ENCODE measurements at places on chromosomes 1 and 21. TPM values are rescaled to one million over a fixed set of nuclear protein-coding genes. Genes with fewer than 3 reads are reported as not detected.

Gene FALEC
- total RNA-seq: 1.2 TPM

DNA sequence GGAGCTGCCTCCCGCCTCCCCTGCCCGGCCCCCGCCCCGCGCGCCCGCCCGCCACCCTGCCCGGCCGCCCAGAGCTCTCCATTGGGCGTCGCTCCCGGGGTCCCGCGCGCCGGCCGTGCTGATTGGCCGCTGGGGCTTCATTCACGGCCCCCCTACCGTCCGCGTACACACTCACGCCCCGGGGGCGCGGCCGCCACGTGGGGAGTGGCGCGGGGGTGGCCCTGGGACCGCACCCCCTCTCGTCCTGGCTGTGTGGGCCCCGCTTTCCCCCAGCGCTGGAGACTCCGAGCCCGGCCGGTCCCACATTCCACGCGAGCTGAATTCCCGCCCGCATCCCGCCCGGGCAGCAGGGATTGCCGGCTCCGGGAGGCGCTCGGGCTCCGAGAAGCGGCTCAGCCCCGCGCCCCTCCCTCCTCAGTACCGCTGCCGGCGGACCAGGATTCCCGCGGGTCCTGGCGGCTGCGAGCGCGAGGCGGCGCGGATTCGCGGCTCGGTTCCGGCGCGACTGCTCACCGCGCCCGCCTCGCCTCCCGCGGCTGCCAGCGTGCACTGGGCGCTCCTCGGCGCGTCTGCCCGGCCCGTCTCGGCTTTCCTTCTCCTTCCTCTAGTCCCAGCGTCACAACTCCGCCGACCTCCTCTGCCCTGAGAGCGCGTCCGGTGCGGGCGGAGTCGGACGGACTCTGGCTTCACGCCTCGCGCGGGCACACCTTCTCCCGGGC lies 450 bp upstream of the POU3F1 start:
- peak; percentile 91 for DNase-seq

- no peak for DNase-seq
Observed at GRCh38 chr21:27275294-27275927, 308.5 kb upstream of the ADAMTS5 start.

- peak; percentile 70 for DNase-seq
Observed at GRCh38 chr21:29656504-29657239, 283.1 kb downstream of the GRIK1 start.

DNA sequence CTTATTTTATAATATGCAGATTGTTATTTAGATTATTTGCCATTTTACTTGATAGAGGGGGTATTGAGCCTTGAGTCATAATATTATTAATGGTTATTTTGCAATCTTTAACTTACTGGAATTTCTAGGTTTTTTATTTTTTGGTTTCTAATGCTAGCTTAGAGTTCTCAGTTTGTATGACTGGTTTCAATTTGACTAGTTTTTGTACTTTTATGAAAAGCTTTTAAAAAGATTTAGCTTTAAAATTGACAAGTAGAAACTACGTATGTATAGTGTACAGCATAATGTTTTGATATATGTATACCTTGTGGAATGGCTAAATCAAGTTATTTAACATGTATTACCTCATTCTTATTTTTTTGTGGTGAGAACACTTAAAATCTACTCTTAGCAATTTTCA lies 41.5 kb downstream of the CEP350 start:
- no peak for DNase-seq

Gene AHDC1
- 22.8 TPM for total RNA-seq

Gene F5
- total RNA-seq: 1.5 TPM

Gene CELA3B
- not detected for total RNA-seq

Gene OR2T2
- not detected for total RNA-seq

GRCh38 chr1:187275346-187275745 lies 446.6 kb downstream of the PLA2G4A start:
- no peak for DNase-seq

DNA sequence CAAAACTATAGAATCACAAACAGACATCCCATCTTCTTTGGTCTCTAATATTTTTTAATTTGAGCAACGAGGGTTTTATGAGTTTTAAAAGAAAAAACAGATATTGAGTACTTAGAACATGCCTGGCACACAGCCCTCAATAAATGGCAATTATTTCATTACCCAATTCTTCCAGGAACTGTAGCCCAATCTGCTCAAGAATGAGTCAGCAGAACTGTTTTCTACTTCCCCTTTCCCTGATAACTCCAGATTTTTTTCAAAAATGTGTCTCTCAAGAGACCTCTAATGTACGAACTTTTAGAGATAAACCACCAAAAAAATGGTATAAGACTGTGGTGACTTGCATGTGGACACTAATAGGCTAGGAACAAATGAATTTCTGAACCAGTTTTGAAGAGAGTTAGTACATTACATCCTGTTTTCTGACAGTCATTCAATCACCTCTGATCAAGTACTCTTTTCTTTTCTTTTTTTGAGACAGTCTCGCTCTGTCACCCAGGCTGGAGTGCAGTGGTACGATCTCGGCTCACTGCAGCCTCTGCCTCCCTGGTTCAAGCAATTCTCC lies 11.5 kb downstream of the ABL2 start:
- no peak for DNase-seq

DNA sequence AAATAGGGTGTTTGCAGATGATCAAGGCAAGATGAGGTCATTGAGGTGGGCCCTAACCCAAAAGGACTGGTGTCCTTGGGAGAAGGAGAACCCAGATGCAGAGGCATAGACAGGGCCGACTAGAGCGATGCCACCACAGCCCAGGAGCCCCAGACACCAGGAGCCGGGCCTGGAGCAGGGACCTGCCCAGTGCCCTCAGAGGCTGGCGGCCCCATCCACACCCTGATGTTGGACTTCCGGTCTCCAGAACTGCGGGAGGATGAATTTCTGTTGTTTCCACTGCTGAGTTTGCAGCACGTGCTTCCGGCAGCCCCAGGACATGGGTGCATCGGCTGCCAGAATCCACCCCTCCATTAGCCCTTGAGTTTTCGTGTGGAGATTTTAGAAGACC lies 7.2 kb upstream of the ACTRT2 start:
- no peak for DNase-seq

- DNase-seq: no peak
Observed at GRCh38 chr1:51973587-51974474, 16.7 kb downstream of the RAB3B start.

DNA sequence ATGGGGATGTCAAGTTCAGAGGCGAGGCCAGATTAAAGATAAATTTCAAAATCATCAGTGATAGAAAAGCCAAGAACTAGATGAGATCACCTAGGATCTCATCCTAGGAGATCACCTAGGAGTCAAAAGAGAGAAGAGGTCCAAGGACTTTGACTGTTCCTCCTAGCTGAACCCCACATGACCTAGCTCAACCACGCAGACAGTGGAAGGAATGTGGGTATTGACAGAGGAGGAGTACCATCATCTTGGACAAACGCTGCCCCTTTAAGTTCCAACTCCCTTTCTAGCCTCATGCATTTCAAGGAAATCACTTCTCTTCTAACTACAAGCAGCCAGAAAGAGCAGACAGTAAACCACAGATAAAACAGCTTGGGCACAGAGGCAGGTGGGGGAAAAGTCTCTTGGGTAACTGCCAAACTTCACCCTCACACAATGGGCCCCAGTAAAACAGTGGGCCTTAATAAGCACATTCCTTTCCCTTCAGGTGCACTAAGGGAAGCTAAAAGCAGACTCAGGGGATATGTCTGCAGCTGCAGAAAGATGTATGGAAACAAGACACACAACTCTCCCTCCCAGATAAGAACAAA lies 12.5 kb upstream of the FAM76A start:
- no peak for DNase-seq

DNA sequence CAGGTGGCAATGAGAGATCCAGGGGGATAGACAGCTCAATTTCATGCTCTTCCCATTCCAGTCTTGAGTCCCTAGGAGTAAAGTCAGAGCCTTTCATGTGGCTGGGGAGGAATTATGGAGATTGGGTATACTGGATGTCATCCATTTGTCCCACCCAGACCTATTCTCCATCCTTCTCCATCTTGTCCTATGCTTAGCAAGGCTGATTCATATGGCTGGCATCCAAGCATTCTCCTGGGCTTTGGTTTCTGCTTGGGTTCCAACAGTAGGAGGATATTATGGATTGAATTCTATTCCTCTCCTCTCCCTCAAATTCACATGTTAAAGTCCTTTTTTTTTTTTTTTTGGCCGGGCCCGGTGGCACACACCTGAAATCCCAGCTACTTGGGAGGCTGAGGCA lies 3.8 kb upstream of the CDC20 start:
- DNase-seq: no peak

Gene ZNF648
- total RNA-seq: 0.99 TPM

DNA sequence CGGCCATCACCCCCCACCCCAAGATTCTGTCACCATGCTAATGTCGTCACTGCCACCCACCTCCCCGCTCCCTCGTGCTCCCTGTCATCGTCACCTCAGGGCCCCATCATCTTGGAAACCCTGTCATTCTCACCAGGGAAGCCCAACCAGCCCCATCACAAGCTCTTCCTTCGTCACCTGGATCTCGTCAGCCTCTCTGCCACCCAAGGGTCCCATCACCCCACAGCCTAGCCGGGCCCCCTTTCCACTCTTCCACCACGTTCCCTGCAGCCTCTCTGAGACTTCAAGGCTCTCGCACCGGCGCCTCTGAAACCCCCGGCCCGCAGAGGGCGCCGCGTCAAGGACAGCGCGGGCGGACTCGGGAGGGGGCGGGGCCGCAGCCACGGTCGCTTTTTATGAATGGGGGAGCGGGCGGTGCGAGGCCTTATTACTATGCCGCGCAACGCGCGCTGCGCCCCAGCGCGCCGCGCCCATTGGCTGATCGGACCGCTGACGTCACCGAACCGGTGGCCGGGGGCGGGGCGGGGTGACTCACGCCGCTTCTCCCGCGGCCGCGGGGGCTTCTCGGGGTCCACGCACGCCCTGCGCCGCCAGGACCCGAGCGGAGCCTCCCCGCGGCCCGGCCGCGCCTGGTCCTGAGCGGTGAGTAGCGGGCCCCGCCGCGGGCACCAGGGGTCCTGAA lies at the start of gene GPR3:
TSS of gene GPR3 (plus strand) at position 527 of the 682 bp plus-strand sequence. CDS start 1,177 bp downstream, outside the sequence.
- DNase-seq: peak; percentile 80

Gene ICOSLG
- 0.59 TPM for total RNA-seq

DNA sequence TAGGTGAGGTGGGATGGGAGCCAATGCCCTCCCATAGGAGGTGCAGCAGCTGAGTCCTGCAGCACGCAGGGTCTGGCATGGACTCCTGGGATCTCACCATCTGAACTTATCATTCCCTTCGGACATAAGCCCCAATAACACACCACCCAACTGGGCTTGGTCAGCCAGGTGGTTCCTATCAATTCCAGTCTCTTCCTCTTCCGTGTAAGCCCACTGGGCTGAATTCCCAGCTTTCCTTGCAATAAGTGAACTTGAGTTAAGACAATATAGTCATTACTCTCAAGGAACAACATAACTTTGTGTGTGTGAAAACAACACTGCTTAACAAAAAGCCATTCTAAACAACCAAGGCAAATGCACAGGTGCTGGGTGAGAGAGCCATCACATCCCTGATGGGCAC lies 86.6 kb upstream of the EDN2 start:
- no peak for DNase-seq

DNA sequence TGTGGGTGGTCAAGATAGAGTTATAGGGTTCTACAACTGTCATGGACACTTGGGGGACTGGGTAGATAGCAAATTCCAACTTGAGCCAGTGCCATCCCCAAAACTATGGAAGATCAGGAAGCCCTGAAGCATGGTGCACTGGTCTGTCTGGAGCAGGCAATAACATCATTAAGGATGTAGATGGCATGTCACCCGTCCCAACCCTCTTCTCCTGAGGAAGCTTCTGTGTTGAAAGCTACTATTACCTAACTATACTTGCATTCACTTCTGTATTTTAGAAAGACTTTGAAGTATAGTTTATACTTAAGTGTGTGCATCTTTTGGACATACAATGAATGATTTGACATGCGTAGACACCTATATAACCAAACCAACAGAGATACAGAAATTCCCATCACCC lies 32.9 kb downstream of the RABIF start:
- no peak for DNase-seq

DNA sequence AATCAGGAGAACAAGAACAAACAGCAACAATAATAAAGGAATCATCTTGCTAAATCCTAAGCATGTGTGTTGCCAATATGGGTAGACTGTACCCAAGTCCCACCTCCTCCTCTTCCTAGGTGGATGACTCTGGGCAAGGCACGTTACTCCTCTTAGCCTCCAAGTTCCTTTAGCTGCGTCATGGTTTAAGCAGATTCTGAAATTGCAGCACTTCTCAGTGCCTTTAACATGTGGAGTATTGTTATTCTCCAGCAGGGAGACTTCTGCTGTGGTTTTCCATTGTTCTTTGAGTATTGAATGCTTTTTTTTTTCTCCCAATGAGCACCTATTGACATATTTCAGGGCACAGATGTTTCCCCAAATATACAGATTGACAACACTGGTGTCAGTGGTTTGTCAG lies 15.5 kb downstream of the ARHGEF10L start:
- DNase-seq: no peak

GRCh38 chr1:26541431-26541815 lies 11.9 kb downstream of the RPS6KA1 start:
- DNase-seq: no peak

DNA sequence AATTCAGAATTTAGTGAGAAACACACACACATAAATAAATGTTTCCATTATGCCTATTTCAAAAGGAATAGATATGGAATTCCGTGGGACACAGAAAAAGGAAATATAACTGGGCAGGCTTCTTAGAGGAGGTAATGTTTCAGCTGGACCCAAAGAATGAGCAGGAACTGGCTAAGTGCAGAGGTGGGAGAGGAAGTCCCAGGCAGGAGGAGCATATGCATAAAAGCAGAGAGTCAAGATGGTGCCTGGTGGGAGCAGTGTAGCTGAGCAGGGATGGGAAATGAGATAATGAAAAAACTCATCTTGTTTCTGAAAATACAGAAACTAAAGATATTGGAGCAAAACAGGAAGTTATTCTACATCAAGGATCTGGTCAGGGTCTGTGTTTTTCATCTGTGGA lies 115.2 kb upstream of the MAGI3 start:
- DNase-seq: no peak

DNA sequence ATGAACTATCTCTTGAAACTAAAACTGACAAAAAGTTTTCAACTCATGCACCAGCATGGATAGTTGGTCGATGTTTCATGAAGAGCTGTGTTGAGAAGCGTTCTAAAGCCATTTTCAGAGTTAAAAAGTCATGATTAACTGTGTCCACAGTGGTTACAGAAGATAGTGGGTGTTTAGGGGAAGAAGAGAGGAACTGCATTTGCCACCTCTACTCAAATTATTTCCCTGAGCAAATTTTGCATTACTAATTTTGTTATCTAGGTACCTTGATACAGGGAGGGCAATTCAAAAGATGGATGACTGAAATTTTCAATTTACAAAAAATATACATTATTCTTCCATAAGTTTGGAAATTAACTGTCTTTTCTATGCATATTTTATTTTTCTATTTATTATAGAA lies 15.5 kb downstream of the SAMSN1 start:
- DNase-seq: no peak

Gene SMCP
- not detected for total RNA-seq

Gene NUF2
- total RNA-seq: 13.2 TPM
